Activated CD8-positive, alpha-beta memory T cell treated with anti-CD3 and anti-CD28 coated beads, Interleukin-2, amount 50 U/mL, for 48 hours (primary cell): ENCODE measurements at places on chromosomes 3 and 15.
A peak's percentile ranks its signal among the peaks of the same experiment; 100 is the strongest.

DNA sequence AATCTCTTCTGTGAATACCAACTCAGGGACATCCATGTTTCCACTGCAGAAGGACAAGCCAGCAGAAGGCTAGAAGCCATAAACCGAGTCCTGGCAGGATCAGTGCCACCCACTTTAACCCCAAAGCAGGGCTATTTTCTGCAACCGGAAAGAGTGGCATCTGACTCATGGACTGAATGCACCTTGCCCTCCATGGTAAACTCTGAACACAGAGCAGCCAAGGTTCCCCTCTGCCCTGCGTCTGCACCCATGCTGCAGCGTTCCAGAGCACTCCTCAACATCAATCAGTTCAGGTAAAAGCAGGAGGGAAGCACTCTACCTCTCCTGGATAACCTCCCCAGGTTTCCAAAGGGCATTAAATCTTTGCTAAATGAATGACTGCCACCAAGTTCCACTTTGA, 801 bp upstream of the NGRN start:
- DNase-seq, result peak; percentile 67

DNA sequence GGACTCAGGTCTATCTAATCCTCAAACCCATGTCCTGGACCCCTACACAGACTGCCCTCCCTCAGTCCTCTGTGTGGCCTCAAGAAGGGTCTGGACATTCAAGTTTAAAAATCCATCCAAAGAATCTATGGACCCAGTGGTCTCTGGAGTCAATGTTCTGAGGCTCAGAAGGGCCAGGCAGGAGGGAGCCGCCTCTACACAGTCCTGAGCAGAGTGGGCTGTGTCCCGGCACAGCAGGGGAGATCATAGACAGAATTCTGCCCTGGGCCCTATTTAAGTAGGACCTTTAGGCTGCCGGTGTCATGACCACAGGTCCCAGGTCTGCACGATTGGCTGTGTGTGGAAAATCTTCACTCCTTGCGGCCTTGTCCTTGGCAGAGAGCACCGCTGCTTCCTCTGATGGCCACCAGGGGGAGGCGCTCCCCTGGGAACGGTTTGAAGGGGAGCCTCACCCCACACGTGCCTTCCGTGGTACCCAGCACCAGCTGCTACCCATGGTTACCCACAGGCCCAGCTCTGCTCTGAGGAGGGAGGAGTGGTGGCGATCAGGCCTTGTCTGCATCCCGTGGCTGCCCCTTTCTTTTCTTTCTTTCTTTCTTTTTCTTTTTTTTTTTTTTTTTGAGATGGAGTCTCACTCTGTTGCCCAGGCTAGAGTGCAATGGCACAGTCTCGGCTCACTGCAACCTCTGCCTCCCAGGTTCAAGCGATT, 37.9 kb downstream of the CHRD start:
- peak; percentile 85 for DNase-seq

DNA sequence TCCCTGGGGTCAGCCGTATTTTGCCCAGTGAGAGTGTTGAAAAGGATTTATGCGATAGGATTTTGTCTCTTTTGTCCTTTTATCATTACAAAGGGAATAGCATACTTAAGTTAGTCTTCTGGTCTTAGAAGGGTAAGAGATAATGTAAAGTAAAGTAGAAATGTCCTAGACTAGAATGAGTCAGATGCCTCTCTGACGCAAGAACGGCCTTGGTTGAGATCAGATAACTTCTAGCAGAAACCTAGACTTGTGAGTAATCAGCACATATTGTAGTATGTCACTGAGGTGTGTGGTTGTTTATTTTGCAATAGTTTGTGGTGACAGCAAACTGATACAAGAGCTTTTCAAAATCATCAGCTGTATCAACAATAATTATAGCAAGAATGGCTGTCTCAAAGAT, 866.1 kb downstream of the NSUN3 start:
- DNase-seq, result no peak

DNA sequence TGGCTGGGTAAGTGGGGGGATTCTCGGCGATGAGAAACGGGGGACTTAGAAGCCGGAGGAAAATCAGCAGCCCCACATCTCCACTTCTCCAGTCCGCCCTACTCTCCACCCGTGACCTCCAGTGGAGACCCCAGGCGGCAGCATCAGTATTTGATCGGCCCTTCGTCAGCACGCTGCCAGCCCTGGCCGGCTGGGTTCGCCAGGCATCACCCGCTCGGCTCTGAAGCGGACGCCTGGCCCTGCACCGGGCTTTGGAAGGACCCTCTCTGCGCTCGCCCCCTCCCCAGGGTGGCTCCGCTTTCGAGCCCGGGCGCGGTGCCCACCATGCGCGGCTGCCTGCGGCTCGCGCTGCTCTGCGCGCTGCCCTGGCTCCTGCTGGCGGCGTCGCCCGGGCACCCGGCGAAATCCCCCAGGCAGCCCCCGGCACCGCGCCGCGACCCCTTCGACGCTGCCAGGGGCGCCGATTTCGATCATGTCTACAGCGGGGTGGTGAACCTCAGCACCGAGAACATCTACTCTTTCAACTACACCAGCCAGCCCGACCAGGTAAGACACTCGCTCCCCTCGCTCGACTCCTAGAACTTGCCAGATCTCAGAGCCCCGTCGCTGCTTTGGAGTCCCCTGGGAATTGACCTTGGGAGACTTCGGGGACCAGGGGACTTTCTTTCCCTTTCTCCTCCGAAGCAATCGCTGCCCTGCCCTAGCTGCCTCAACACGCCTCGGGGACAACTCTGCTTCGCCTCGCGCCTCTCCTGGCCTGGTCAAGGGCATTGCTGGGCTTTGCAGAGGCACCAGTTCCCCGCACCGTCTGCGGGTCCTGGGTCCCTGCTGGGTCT, 561 bp downstream of the SIDT1 start:
- DNase-seq, result peak; percentile 78

GRCh38 chr15:40424483-40425115, 16.2 kb upstream of the BAHD1 start:
- DNase-seq, result no peak

DNA sequence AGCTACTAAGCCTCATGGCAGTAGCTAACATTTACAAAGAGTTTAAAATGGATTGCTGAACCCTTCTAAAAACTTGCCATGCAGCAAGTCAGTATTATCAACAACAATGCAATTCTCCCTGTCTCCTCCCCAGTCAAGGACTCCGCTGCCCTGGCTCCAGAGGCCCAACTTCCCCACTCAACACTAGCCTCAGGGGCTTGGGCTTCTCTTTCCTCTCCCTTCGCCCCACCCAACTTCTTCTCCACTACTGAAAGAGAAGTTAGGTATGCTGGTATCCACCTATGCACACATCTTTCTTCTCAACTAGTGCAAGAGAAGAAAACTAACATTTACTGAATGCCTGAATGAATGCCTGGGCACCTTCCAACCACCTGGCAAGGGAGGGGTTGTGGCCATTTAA, 30.7 kb downstream of the TLE3 start:
- no peak for DNase-seq

DNA sequence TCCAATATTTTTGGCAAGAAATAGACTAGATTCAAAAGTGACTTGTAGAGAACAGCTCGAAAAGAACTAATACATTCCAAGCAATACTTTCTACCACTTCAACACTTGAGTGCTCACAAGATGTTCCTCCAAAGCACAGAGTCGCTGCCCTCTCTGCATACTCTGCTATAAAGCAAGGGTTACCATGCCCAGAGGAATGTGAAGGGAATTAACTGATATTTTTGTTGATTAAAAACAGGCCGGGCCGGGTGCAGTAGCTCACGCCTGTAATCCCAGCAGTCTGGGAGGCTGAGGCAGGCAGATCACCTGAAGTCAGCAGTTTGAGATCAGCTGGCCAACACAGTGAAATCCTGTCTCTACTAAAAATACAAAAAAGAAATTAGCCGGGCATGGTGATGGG, 57.6 kb upstream of the CSPG5 start:
- no peak for DNase-seq

- no peak for DNase-seq
Observed at GRCh38 chr3:95939235-95939809, 875.1 kb upstream of the EPHA6 start.

DNA sequence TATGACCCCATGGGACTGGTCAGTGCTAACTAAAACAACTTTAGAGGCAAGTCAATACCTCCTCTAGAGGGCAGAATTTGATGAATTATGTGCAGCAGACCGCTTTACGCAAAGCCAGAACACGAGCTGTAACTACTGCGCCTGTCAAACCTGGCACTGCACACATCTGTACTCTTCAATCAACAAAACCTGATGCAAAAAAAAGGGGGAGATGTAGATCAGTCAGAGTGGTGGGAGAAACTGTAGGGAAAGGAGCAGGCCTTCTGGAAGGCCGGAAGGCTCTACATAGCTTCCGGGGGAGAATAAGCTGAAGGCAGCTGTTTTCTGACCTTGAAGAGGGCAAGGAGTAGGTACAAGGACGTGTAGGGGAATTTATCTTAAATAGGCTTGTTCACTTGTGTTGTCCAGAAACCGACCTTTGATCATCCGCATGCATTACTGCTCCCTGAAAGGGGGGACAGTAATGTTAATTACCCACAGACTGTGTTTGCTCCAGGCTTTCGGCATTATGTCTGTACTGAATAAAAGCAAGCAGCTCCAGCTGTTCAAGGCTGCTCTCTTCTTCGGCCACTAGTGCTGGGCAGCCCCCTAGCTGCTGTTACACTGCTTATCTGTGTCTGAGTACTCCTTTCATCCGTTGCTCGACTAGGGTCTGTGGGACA, 41.0 kb downstream of the GPR160 start:
- DNase-seq, result no peak

- DNase-seq, result no peak
Observed at GRCh38 chr3:49607796-49608195, 53.5 kb downstream of the BSN start.

GRCh38 chr3:127751163-127751621, 71.1 kb downstream of the MGLL start:
- DNase-seq, result no peak

GRCh38 chr15:91252756-91253155, 152.7 kb downstream of the SV2B start:
- no peak for DNase-seq

DNA sequence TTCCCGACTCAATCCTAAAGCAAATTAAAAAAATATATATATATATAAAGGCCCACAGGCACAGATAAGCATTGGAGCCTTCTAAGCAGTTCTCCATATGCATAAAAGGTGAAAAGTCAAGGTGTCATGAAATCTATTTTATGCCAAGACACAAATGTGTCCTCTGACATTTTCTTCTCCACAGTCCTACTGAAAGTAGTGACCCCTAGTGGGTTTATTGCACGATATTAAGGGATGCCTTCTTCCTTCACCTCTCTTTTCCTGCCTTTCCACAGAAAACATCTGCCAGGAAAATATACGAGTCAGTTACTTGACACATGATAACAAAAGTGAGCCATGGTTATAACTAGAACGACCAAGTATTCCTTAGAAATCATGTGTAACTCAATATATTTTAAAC, 303.2 kb downstream of the TIGIT start:
- DNase-seq, result no peak

- no peak for DNase-seq
Observed at GRCh38 chr3:182349951-182350517, 443.3 kb upstream of the ATP11B start.

- no peak for DNase-seq
Observed at GRCh38 chr3:113084777-113085176, 94.0 kb downstream of the GTPBP8 start.

DNA sequence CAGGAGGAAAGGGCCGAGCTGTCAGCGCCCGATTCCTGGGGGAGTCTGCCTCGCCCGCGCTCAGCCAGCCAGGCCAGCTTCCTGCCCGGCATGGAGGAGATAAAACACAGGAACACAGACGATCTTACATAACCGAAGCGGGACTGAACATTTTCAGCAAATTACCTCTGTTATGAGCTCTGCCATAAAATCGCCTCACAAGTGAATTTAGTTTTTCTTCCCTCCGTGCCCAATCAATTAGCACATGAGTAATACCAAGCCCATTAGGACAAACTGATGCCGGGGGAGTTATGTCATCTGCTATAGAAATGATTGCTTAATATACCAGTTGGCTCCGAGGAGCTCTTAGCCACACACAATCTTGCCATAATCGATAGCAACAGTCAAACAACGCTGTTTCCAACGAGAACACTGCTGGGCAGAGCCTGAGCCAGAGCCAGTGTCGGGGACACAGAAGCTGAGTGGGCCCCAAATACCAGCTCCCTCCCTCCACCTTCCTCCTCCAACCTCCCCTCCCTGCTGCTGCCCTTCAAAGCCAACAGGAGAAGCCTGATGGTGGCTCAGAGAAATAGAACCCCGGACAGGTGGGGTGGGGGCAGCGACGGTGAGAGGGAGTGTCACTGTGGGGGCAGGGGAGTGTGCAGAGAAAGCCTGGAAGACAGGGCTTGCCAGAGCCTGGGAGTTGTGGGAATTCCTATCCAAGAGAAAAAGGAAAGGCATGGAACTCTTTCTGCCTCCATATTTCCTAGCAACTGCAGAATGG, 279.4 kb upstream of the TLE3 start:
- no peak for DNase-seq

GRCh38 chr3:116849261-116849688, 139.7 kb downstream of the TUSC7 start:
- DNase-seq, result no peak

DNA sequence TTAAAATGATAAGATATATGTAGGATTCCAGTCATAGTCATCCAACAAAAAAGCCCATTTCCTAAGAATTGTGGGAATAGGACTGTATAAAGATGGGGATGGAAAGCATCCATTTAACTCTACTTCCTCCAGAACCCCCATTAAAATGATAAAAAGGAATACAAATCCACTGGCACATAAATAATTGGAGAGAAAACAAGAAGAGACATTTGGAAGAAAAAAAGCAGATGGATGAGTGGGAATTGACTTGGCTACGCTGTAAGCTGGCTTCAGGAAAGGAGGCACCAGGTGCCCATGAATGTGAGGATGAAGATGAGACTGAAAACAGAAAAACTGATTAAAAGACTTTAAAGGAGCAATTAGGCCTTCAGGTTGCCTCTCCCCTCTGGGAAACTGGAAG, 91.8 kb downstream of the ST8SIA2 start:
- DNase-seq, result no peak

DNA sequence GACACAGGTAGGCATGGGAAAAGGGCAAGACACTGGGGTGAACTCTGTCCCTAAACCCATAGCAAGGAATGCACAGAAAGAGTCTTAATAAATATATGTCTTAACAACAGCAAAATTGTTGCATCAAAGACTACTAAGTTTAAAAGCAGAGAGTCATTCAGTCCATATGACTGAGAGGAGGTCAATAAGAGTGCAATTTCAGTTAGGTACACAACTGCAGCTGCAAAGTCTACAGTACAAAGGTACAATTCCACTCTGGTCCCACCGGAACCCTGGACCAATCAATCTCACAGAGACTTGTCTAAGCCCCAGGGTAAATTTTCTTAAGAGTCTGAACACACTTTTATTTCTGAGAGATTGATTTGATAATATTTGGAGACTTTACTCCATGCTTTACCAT, 6.9 kb downstream of the CP start:
- DNase-seq, result no peak

DNA sequence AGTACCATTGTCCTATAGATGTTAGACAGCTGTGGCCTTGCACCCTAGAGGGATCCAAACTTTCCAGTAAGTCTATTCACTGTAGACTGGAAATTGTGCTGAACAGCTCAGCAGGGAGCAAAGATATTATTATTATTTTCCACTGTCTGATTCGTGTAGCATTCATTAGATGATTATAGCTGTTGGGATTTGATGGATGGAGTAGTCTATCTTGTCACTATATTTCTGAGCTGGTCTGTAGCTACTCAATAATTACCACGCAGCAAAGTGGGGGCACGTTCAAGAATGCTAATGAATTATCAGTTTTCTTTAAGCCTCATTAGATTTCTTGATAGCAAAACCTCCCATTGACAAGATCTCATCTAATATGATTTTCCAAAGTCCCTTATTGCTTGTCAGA, 113.2 kb downstream of the RTP4 start:
- DNase-seq, result no peak
